ENCODE measurements at places on chromosomes 5 and 9.

- DNase-seq, result no peak
These were observed 1.9 kb downstream of the SEMA4D start for GRCh38 chr9:89495824-89496560.

- DNase-seq, result no peak
These were observed 285.8 kb downstream of the ZNF608 start for GRCh38 chr5:124460642-124461041.

DNA sequence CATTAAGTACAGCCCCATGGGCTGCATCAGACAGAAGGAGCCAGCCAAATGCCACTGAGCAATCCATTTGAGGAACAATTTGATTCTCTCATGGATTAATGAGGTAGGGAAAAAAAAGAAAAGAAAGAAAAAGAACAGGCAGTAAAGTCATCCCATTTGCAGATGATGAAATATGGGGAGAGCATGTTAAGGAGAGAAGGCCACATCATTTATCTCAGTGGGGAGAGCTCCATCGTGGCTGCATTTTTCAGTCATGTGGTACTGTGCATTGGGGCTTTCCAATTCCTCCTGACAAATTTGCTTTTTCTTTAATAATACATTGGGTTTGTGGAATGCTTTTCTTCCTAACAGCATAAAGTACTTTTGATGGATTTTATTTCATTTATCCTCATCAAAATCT is 375.2 kb upstream of the TLE4 start:
- DNase-seq, result no peak

DNA sequence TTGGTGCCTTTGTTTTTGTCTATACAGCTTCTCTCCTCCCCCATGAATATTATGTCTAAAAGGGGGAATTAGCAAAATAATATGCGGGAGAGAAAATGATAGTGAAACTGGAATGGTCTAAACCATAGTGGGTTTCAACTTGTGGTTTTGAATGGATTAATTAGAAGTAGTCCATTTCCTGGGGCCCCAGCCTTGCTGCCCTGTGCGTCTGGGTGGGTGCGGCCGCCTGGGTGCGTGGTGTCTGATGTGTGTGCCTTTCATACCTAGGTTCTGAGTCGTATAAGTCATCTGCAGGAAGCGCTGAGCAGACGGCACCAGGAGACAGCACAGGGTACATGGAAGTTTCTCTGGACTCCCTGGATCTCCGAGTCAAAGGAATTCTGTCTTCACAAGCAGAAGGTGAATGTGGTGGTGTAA is 120.0 kb upstream of the CACNA1B start:
- DNase-seq, result no peak

DNA sequence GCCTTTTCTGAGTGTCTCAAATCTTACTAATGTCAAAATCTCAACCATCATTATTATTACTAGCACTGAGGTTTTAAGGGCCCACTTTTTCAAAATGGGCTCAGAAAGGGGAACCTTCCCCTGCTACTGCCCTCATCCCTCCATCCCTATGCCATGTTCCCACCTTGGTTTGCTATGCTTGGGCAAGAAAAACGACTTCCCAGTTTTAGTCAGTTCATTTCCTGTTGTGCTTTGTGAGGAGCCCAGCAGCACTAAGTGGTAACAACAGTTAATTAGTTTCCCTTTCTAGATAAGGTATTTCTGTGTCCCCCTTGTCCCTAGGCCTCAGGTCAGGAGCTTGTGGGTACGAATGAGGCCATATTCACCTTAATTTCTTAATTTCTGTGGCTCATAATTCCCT is 595.2 kb downstream of the RAB3C start:
- no peak for DNase-seq

Measured in NCI-H748 treated with DMSO at 0.1 percent for 48 hours (cell line).